ENCODE measurements at places on chromosomes 4 and X.
A peak's percentile ranks its signal among the peaks of the same experiment; 100 is the strongest.

- DNase-seq: no peak
Measured at GRCh38 chrX:42664680-42665079, 113.3 kb downstream of the PPP1R2C start.

DNA sequence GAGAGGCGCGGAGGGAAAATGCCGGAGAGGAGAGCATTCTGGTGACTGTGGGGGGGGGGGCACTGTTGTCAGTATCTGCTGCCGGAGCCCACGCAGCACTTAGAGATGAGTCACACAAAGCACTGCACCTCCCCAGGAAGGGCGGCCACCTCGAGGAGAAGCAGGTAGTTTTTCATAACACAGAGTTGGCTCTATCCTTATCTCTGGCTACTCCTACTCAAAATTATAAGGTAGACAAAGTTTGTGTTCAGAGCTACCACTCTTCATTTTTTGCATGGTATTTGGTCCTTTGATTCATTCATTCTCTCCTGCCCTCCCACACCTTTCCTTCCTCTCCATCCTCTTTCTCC, 76.2 kb upstream of the SCOC start:
- DNase-seq: no peak

DNA sequence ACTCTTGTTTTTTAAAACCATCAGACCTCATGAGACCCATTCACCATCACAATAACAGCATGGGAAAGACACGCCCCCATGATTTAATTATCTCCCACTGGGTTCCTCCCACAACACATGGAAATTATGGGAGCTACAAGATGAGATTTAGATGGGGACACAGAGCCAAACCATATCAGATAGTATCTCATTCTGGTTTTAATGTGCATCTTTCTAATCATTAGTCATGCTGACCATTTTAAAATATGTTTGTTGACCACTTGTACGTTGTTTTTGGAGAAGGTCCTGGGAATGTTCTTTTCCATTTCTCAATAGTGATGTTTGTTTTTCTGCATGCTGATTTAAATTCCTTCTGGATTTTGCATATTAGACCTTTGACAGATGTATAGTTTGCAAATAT, 119.0 kb downstream of the RTL3 start:
- no peak for DNase-seq

- no peak for DNase-seq
Measured at GRCh38 chr4:77151241-77151640, 5.8 kb upstream of the CCNG2 start.

DNA sequence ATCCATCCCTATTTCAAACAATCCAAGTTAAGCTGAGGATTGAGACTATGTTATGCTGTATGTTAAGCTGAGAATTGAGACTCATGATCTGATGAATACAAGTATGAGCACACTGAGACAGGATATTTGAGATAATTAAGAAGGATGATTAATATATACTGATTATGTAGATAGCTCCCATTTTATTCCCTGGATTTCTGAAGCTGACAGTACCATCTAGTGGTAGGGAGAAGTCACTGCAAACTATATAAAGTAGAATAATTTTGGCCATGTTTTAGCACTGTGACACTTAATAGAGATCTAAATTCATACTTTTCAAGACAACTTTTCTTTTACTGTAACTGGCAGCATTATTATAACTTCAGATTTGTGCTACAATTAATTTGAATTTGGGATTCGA, 63.8 kb upstream of the HPRT1 start:
- no peak for DNase-seq

DNA sequence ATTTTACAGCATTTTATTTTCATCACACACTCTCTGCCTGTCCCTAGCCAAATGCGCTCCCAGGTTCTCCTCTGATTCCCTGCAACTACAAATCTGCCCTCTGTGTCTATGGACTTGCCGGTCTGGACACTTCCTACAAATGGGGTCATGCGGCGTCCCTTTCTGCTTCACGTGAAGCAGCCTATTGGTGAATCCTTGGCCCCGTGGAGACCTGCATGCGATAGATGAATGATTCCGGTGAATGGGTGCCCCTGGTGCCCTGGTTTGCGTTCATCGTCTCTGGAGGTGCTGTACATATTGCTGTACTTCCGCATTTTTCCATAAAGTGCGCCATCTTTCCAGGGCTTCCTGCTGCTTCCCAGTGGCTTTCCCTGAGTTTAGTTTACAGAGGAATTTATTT, 27.5 kb upstream of the CLCN4 start:
- no peak for DNase-seq

- no peak for DNase-seq
Measured at GRCh38 chr4:15648600-15648999, 6.6 kb downstream of the FBXL5 start.

DNA sequence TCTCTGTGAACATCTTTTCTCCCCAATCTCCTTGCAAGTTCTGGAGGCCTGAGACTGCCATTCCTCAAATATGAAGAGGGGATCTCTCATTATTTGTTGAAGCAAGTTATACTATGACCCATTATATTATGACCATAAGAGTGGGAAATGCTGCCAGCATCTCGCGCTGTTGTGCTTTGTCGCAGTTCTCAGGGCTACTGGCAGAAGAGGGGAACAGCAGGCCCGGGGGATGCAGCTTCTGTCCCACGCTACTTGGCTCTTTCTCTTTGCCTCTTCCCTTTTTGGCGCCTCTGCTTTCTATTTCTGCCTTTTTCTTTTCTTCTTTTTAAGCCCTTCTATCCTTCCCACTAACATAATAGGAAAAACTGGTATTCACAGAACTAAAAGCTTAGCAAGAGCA, 64.2 kb downstream of the GEMIN8 start:
- DNase-seq: no peak

- DNase-seq: peak; percentile 59
Measured at GRCh38 chrX:48945517-48946348, 11.7 kb downstream of the OTUD5 start.

DNA sequence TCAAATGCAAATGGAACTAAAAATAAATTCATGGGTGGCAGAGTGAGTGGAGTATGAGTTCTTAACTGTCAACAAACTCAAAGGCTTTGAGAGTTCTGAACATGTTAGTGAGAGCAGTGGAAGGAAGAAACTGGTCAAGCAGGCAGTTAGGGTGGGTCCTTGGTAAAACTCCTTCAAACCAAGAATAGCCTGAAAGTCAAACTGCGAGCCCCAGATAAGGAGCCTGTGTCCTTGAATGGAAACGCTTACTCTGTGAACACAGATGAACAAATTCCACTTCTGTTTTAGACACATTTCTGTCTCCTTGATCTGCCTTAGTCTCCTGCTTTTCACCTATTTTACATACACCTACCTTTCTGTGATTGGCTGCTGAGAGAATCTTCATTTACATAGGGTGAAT, 129.4 kb upstream of the PCDH18 start:
- DNase-seq: no peak

DNA sequence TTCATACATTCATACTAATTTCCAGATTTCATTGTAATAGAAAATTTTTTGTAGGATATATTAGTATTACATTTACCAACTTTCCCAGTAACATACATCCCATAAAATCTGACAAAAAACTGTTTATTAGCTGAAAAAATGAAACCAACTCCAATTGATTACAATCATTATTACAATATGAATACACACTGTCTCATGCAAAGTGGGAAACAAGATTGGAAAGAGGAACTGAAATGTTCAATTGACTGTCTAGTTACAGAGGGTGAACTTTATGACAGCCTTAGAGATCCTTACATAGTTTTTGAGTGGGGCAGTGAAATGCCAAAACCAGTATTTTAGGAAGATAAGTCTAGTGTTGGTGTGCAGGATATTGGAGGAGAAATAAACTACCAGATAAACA, 2.3 kb upstream of the AMBN start:
- no peak for DNase-seq

DNA sequence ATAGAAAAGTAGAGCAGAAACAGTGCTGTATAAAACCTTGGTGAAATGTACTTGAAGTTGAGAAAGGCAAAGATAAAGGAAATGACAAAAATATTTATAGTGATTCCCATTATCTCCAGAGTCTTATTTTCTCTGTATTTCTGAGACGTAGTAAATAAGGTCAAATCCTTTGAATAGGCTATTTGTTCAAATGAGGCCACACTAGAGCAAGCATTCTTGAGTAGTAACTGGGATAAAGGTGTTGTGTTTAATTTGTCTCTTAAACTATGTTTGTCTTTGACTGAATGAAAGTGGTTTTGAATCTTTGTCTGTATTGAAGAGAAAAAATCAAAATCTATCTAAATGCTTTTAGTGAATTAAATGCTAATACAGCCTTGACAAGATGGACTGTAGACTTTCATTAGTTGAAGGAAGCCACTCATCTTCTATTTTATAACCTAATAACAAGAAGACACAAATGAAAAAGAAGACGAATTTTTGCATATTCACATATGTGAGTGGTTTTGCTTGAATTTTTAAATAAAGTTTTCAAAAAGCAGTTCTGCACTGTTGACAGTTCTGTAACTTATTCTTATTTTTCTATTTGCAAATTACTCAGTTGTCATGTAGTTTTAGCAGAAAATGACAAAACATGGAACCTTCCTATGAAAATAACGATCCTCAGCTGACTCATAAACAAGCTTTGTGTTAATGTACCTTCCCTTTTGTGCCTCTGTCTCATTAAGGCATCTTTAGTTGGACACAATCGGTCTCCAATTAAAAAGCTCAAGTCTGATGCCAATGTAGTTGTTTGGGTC, 94.8 kb upstream of the PCDH18 start:
- no peak for DNase-seq

DNA sequence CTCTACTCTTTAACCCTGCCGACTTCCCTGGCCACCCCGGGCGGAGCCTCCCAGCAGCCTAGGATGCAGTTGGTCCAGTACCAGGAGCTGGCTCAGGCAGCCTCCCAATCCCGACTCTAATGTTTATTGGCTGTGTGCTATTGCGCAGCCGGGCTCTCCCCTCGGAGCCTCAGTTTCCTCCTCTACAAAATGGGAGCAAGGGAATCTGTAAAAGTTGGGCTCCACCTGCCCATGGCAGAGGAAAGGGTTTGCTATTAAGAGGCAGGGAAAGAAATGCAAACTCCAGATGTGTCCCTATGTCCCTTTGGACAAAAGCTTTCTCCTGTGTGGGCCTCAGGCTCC, 140.8 kb upstream of the PJA1 start:
- DNase-seq: no peak

DNA sequence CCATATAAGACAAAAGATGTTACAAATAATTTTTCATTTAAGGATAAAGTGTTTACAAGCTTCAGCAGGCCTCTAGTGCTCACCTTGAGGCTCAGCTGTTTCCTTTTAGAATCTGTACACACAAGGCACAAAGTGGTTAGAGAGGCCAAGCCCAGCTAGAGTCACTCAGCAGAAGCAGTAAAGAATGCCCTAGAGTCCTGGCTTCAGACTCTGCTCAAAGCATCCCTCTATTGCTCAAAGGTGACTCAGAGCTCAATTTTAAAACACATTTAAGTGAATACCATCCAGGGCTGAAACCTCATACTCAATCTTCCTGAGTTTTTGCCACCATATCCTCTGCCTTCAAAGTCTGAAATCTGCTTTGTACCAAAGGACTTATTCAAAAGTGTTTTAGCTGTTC, 22.6 kb upstream of the PHF8 start:
- DNase-seq: no peak

- DNase-seq: peak; percentile 71
Measured at GRCh38 chr4:8646296-8647093, 53.9 kb downstream of the CPZ start.

DNA sequence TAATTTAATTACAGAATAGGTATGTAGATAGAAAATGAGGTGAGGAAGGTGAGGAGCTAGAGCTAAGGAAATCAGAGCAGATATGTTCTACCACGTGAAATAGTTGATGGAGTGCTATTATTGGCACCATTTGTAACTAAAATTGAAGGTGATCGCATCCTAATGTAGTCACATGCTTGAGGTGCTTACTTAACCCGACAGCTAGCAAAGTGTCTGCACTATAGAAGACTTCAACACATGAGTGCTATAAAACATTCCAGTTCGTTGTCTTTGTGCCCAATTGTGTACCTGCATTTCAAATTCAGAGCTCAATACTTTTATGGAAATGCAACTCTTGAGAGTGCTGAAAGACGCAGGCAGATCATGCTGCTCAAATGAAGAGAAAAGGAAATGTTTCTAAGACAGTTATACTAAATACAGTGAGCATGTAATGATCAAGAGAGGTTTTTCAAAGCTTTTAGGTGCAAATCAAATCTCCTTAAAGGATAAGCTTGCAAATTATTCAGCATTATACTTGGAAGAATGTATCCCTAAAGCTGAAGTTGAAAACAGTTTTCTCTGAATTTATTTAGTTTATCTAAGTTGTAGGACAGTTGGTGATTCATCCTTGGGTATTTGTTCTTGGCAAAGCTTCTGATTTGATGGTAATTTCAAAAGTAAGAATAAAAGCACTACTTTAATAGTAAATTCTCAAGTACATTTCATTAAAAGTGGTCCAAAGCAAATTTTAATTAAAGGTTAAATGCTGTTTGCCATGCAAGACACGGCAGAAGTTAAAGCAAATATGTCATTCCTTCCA, 223.9 kb upstream of the EPHA5 start:
- DNase-seq: no peak

GRCh38 chr4:15521442-15522039, 51.9 kb downstream of the CC2D2A start:
- no peak for DNase-seq

- DNase-seq: no peak
Measured at GRCh38 chrX:38985375-38985774, 184.1 kb downstream of the MID1IP1 start.

DNA sequence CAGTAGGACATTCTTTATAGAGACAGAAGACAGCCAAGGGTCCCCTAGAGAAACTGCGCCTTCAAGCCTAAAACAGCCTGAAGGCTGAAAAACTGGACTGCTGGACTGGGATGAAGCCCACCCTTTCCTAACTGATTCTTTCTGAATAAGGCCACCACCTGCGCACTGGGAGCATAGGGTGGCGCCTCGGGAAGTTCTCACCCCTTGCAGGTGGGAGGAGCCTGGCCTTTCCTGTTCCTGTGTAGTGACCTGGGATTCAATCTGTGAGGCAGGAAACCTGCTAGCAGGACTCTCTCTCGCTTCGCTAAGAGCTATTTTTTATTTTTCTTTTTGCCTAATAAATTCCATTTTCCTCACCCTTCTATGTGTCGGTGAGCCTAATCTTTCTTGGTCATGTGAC, 61.8 kb upstream of the KLHL13 start:
- DNase-seq: no peak

Measured in upper lobe of left lung (tissue), 6 donors.